ENCODE measurements at places on chromosomes 4 and X.
A peak's percentile ranks its signal among the peaks of the same experiment; 100 is the strongest.

DNA sequence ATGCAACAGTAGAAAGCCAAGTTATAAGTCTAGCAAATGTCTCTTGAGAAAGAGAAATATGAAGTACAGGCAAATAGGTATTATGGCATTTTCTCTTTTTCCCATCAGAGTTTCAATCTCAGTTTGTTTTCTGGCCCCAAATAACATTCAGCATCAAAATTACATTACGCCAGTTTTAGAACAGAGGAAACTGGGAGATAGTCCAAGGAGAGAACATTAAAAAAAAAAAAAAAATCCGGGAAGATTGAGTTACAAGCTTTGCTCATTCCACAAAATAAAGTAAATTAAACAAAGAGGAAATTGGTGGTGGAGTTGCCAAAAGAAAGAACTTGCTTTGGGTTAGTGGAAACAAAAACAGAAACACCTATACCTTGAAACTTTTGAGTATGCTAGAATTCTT is 50.4 kb upstream of the IL13RA2 start:
- no peak for DNase-seq

DNA sequence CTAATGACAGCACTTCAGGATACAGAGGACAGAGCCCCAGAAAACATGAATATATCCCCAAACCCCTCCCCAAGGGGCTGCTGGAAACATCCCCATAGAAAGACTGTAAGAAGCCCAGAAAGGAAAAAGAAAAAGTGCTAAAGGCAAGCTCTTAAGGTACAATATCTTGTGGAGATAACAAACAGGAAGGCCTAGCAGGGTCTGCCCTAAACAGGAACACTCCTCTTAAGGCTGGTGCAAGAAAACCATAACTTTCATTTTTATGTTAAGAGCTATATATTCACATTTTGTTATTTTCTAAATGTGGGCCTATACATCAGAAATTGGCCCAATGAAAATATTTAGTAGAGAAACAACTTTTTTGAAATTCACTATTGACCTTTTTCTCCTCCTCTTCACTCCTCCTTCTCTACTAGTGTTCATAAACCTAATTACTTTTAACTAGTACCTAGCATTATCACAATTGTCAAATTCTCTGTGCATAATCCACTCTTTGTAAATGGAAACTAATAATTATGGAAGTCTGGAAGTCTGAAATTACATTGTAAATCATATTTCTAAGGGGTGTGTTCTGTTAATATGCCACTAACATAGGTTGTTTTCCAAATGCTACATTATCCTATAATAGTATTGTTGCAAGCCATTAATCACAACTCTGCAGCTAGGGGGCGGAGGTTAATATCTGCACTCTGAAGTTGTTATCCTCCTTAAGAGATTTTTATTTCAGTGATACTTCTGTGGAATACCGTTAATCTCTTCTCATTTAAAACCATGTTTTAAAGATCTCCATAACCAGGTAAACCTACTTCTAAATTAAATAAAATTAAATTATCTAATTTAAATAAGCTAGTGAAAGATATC is 59.8 kb downstream of the CASK start:
- no peak for DNase-seq

- no peak for DNase-seq
These were observed 47.9 kb downstream of the HSD17B13 start for GRCh38 chr4:87274803-87275202.

GRCh38 chr4:115723621-115724020 is 610.2 kb upstream of the NDST4 start:
- DNase-seq = no peak

- DNase-seq = no peak
These were observed 102.7 kb upstream of the SORBS2 start for GRCh38 chr4:185914583-185915199.

DNA sequence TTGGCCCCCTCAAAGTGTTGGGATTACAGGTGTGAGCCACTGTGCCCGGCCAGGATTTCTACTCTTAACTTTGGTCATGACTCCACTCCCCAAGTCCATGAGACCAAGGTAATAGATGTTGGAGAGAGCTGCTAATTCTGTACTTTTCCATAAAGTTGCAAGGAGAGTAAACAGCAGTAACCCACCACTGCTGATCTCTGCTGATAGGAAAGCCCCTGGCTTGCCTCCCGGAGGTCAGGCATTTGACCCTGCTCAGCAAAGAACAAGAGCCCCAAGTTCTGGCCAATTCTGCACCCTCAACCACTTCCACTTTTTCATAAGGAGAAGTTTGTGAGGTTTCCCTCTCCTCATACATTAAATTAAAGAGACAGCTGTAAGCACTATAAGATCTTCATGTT is 143.0 kb downstream of the RASL11B start:
- DNase-seq = no peak

DNA sequence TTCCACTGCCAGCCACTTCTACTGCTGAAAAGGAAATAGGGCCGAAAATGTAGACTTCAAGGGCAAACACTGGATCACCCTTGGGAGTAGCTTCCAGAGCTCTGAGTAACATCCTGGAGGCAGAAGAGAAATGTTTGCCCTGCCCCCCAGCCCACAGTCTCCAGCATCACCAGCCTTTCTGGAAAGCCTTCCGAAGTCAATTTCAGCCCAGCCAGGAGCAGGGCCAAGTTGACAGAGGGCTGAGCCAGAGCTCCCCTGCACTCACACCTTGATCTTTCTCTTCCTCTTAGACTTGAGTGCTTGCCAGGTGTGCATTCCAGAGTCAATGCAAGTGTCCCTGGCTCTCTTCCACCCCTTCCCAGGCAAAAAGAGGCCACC is 35.2 kb downstream of the SLC25A5 start:
- DNase-seq = no peak

DNA sequence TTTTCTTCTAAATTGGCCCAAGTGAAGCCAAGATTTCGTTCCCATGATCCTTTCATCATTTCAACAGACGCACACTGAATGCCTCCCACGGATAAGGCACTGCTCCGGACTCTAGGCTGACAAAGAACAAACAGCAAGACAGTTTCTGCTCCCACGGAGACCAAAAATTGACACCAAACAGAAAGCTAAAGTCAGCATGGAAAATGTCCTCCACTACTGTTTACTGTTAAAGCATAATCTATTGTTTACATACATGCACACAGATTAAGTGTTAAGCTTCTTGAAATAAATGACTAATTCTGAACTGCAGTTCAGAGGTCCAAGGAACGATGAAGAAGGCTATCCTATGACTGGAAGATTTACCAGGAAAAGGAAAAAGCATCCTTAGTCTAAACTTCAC is 199.6 kb downstream of the AASDH start:
- DNase-seq = peak; percentile 34

DNA sequence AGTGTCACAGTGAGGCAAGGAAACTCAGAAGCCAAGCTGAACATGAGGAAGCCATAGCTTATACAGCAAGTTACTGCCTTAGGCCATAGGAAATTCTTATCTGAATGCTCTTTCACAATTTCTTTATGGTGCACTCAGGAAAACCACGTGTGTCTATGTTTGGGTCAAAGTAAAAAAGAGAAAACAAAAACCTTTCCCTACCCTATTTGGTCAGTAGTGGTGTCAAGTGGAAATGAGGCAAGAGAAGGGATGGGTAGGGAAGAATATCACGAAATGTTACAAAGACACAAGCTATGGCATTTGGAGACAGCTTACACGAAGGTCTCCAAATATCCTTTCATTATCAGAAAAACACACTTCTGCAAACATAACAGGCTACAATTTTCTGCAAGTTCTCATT is 83.4 kb upstream of the INPP4B start:
- no peak for DNase-seq

DNA sequence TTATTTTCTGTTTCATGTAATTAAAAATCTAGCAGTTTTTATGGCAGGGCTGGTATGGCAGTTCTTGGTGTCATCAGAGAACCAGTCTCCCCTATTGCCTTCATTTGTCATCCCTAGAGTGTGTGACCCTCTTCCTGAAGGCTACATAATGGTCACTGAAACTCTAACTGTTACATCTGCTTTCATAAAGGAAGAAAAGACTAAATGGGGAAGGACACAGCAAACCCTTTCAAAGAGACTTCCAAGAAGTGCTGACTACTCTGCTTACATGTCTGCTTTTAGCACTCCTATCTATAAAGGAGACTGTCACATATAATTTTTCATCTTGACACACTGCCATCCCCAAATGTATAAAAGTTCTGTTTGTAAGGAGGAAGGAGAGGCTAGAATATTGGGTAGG is 105.9 kb upstream of the DIAPH2 start:
- no peak for DNase-seq

GRCh38 chr4:163665521-163666331 is 171.2 kb downstream of the TMA16 start:
- DNase-seq = no peak

GRCh38 chr4:2929469-2929868 is 33.7 kb downstream of the NOP14 start:
- DNase-seq = no peak

GRCh38 chrX:50157545-50158135 is 43.2 kb downstream of the AKAP4 start:
- DNase-seq = no peak

DNA sequence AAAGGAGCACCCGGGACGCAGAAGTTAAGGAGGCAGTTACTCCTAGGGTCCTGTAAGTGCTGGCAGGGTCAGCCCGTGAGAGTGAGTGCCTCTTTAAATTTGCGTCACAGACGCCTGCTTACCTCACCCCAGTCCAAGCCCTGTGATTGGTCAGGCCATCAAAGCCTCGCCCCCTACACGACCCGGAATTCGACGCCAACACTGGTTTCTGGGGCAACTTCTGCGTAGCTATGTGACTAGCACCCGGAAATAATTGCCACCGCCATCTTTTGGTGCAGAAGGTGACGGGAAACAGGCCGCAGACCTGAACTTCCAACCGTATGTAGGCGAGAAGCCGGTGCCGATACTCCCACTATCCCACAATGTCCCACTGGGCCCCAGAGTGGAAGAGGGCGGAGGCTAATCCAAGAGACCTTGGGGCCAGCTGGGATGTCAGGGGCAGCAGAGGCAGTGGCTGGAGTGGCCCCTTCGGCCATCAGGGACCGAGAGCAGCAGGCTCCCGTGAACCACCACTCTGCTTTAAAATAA is at the start of gene DDX53:
TSS of gene DDX53 (plus strand) at position 265 of the 528 bp plus-strand sequence. CDS start at position 363, 98 bp downstream.
- no peak for DNase-seq

DNA sequence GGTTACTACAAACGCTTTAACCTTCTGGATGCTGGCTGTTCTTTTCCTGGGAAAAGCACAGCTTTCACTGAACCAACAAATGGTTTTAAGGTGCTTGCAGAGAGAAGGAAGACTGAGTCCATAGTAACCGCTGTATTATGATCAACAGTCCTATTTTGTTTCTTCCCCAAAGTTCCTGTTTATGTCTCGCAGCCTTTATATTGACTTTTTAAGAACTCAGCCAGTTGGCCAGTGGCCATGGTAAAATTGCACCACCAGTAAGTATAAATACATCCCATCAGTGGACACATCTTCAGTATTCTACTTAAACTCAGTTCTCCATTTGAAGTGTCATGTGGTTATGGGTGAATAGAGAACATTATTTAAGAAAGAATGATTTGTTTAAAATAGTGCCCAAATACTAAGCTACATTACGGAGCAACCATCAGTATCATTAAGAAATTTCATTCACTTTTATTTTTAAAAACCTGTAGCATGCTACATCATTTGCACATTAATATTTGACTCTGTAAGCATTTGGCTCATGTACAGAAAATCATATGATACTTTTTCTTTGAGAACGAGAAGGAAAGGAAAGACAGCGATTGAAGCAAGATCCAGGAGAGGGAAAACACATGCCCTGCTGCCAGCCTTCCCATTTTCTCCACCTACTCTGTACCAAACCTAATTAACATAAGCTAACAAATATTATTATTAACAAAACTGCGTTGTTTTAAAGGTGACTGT is 287.0 kb downstream of the ARHGAP24 start:
- no peak for DNase-seq

DNA sequence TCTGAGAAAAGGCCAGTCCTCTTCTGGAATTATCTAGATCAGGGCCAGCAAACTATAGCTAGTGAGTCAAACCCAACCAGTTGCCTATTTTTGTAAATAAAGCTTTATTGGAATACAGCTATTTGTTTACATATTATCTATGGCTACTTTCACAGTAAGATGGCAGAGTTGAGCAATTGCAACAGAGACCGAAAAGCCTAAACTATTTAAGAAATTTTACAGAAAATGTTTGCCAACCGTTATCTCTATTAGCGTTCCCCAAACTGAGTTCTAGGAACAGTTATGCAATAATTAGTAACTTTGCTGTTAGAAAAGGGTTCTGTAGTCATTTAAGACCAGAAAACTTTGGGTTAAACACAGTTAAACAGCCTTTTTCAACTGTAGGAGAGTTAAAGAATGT is 10.5 kb downstream of the TEX13B start:
- no peak for DNase-seq

DNA sequence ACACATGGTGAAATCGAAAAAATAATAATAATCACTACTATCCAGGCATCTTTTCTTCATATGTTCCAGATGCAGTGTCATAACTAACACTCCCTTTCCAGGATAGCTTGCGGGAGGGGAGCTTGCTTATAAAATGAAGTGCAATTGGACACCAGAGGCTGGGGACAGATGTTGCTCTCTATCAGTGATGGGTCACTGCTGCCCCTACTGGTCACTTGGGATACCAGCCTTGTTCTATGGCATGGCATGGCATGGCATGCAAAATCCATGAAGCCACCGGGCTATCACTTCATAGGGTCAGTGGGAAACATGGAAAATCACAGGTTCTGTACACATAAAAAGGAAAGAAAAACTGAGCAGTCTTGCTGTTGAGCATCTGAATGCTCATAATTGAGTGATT is 168.1 kb downstream of the GLRA2 start:
- peak; percentile 55 for DNase-seq

- peak; percentile 71 for DNase-seq
These were observed 68.2 kb upstream of the TMEM33 start for GRCh38 chr4:41866799-41867677.

Data from neural progenitor cell (in vitro differentiated cells).